Left ventricle myocardium inferior (tissue), 1 donor: ENCODE measurements at places on chromosomes 11 and 22. TPM values are rescaled to one million over a fixed set of nuclear protein-coding genes. Genes with fewer than 3 reads are reported as not detected.

Gene CSRP3
- total RNA-seq, result 2,290 TPM

Gene OLFML1
- total RNA-seq, result 7.3 TPM

- H3K27me3 ChIP-seq, result peaks cover 57% of the 10 kb centered on the region
- H3K4me3 ChIP-seq, result no peak overlapping the region
- DNase-seq, result no peak
Observed at GRCh38 chr22:50102946-50103345, 13.1 kb downstream of the MOV10L1 start.

Gene TCN2
- 14.1 TPM for total RNA-seq

GRCh38 chr11:67250059-67251043 lies 15.9 kb upstream of the GRK2 start:
- H3K4me1 ChIP-seq, result peaks cover 21% of the 10 kb centered on the region
- no peak overlapping the region for H3K4me3 ChIP-seq
- peaks cover 100% of the 10 kb centered on the region for H3K36me3 ChIP-seq
- no peaks in the 10 kb centered on the region for H3K27me3 ChIP-seq
- peak overlapping the region; percentile 58 for H3K27ac ChIP-seq

- peaks cover 48% of the 10 kb centered on the region for H3K4me1 ChIP-seq
- DNase-seq, result no peak
- peak overlapping the region; percentile 46 for H3K4me3 ChIP-seq
- H3K27me3 ChIP-seq, result peaks cover 7% of the 10 kb centered on the region
Observed at GRCh38 chr11:326592-326841, 5.9 kb upstream of the IFITM3 start.

DNA sequence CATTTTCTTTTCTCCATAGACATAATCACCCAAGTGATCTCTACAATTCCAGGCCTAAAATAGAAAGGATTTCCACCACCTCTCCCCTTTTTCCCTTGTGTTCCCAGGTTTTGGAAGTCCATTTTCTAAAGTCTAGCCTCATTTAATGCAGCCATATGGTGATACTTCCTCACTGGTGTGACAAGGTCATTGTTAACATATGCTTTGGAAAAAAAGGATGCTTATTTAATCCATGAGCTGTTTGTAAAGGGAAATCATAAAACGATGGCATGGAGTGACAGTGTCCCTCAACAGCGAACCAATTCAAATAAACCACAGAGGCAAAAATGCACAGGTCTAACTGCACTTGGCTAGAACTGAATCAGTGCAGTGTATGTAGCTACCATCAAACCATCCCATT lies 26.6 kb downstream of the GRIA4 start:
- no peak overlapping the region for H3K4me3 ChIP-seq
- no peaks in the 10 kb centered on the region for H3K36me3 ChIP-seq
- no peaks in the 10 kb centered on the region for H3K4me1 ChIP-seq
- H3K27ac ChIP-seq, result no peak overlapping the region
- no peaks in the 10 kb centered on the region for H3K27me3 ChIP-seq

Gene DGAT2
- 6.9 TPM for total RNA-seq

DNA sequence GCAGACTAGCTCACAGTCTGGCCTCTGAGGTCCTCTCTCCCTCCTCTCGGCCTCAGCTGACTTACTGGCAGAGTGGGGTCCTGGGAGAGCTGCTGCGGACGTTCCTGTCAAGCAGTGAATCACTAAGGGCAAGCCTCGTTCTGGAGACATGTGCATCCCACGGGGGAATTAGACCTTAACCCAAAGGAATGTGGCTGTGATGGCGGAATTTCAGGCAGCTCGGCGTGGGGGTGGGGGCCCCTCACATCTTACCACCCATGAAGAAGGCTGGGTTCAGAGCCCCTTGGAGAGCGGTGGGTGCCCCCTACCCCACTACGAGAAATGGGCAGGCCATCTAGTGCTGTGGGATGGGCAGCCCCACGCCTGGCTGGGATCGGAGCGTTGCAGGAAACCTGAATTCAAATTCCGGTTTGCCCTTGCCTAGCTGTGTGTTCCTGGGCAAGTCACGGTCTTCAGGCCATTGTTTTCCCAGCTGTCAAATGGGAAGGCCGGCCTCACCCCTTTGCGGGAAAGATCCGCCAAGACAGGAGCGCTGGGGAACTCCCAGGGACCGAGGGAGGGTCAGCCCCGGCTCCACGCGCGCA lies 554 bp downstream of the LRRC32 start:
- H3K36me3 ChIP-seq, result no peaks in the 10 kb centered on the region
- H3K4me1 ChIP-seq, result peaks cover 78% of the 10 kb centered on the region
- DNase-seq, result no peak
- no peaks in the 10 kb centered on the region for H3K27me3 ChIP-seq
- peak overlapping the region; percentile 94 for H3K27ac ChIP-seq

DNA sequence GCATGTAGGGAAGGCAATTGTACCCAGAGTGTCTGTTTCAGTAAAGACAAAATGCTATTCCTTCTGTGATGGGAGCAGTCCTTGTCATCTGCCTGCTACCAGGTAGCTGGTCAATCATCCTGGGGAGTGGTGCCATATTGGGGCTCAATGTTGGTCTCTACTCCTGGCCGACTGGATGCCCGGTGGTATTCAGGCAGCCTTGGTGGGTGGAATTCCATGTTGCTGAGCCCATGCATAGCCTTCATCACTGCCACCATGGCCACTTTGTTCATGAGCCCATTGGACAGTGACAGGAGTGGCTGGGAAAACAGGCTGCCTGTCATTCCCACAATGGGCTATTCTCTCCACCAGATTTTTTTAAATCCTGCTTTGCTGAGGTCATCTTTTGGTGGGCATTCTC lies 121.0 kb downstream of the WNT7B start:
- no peak overlapping the region for H3K4me3 ChIP-seq
- H3K36me3 ChIP-seq, result peaks cover 58% of the 10 kb centered on the region
- no peaks in the 10 kb centered on the region for H3K27me3 ChIP-seq
- no peaks in the 10 kb centered on the region for H3K4me1 ChIP-seq
